Right cardiac atrium (tissue), 5 donors: ENCODE measurements at places on chromosomes 7 and 10. TPM values are rescaled to one million over a fixed set of nuclear protein-coding genes. Genes with fewer than 3 reads are reported as not detected.

ATOH7 gene
- 0.05 TPM for polyA plus RNA-seq

HOXA5 gene
- polyA plus RNA-seq = 0.43 TPM

MYH16 gene
- polyA plus RNA-seq = not detected

GRID2IP gene
- 0.05 TPM for polyA plus RNA-seq

HMX2 gene
- not detected for polyA plus RNA-seq

ZNF804B gene
- polyA plus RNA-seq = 0.02 TPM

FAM221A gene
- polyA plus RNA-seq = 3.6 TPM

LRRC18 gene
- not detected for polyA plus RNA-seq

CFAP46 gene
- 1.00 TPM for polyA plus RNA-seq

TEX36 gene
- not detected for polyA plus RNA-seq

CHAT gene
- not detected for polyA plus RNA-seq

ELFN1 gene
- polyA plus RNA-seq = 9.1 TPM

HOXA4 gene
- polyA plus RNA-seq = 3.3 TPM

PVRIG gene
- polyA plus RNA-seq = 0.07 TPM

HKDC1 gene
- polyA plus RNA-seq = 0.05 TPM

SEMA3C gene
- polyA plus RNA-seq = 10.1 TPM

FKBP9 gene
- 65.6 TPM for polyA plus RNA-seq

SPDYE2B gene
- not detected for polyA plus RNA-seq

SLC16A12 gene
- 2.7 TPM for polyA plus RNA-seq

PRSS37 gene
- not detected for polyA plus RNA-seq

SORCS3 gene
- polyA plus RNA-seq = 0.07 TPM

GLI3 gene
- polyA plus RNA-seq = 0.50 TPM

HUS1 gene
- 13.2 TPM for polyA plus RNA-seq

CALML3 gene
- polyA plus RNA-seq = not detected

ECD gene
- 10.8 TPM for polyA plus RNA-seq

RBP3 gene
- polyA plus RNA-seq = not detected
